Stimulated activated CD4-positive, alpha-beta T cell treated with anti-CD3 and anti-CD28 coated beads, Interleukin-4, amount 100 ng/mL, for 4 hours (primary cell): ENCODE measurements at places on chromosomes 7 and 10.

DNA sequence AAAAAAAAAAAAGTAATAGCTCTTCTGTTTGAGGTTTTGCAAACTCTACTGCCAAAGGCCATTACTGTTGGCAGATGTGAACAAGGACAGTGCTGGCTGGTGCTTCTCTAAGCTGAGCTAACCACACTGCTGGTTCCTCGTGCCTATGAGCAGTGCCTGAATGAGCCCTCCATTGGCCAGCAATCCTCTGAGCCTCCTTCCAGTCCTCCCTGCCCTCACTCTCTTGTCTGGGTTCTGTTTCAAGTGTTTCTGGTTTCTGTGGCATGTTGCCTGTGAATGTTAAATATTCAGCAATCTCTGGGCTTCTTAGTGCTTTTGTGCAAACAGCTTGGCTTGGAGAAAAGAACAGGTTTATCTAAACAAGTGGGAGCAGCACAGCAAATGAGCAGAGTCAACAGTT lies 161.3 kb upstream of the AUTS2 start:
- no peak for DNase-seq

DNA sequence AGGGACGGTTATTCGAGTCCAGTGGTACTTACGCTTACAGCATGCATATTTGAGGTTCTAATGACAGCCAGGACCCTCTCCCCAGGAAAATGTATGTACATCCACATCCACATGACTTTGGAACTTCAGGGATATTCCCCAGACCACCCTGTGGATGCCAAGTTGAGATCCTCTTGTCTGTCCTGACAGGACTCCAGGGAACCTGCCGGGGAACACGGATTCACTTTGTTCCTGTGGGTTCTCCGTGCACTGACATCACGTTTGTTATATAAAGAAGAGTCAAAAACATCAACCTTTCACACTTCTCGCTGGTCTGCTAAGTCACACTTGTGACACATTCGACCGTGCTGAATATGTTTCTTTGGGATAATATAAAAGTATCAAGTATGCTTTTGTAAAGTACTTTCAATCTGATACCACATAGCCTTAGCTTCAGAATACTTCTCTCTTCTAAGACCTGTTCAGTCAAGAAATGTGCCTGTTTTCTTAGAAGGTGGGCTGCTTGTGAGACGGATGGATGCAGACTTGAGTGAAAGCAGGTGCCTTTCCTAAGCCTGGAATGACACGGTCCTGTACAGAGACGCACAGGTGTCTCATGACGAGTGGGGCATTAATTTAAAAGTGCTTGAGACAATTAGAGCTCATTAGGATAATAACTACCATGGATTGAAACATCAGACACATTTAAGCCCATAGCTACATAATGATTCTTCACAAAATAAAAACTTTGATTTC lies 38.7 kb downstream of the CALML5 start:
- DNase-seq: no peak

DNA sequence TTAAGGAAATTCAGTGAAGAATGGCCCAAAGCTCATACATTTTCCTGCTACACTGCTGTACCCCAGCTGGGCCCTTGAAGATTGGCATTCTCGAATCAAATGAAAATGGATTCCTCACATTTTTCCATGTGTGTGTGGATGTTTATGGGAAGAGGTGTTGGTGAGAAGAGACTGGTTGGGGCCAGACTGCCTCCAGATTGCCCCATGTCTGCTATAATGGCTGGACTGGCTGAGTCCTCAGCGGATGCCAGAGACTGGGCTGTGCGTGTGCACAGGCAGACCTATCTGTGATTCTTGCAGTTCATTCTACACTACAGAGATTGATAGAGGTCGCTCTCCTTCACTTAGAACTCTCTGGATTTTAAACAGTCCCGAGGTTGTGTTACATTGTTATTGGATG lies 183.6 kb upstream of the GDF10 start:
- DNase-seq: no peak

- DNase-seq: no peak
Observed at GRCh38 chr7:143047326-143047725, 4.8 kb upstream of the OR6V1 start.

- no peak for DNase-seq
Observed at GRCh38 chr7:155227004-155227787, 70.5 kb upstream of the INSIG1 start.

DNA sequence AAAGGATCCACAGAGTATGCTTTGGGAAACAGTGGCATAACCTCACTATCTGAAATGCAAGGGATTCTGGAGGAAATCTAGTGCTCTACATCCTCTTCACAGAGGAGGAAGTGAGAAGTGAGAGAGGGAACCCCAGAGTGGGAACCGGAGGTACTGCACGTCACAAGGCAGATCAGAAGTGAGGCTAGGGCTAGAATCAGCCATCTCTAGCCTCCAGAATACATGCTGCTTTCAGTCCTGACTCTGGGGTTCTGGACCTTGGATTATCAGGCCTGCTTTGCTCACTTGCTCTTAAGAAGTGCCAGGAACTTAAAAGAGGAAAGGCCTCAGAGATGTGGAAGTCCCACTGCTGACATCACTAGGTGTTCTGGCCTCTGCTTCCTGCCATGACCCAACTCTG lies 25.7 kb downstream of the ZNF503 start:
- no peak for DNase-seq

DNA sequence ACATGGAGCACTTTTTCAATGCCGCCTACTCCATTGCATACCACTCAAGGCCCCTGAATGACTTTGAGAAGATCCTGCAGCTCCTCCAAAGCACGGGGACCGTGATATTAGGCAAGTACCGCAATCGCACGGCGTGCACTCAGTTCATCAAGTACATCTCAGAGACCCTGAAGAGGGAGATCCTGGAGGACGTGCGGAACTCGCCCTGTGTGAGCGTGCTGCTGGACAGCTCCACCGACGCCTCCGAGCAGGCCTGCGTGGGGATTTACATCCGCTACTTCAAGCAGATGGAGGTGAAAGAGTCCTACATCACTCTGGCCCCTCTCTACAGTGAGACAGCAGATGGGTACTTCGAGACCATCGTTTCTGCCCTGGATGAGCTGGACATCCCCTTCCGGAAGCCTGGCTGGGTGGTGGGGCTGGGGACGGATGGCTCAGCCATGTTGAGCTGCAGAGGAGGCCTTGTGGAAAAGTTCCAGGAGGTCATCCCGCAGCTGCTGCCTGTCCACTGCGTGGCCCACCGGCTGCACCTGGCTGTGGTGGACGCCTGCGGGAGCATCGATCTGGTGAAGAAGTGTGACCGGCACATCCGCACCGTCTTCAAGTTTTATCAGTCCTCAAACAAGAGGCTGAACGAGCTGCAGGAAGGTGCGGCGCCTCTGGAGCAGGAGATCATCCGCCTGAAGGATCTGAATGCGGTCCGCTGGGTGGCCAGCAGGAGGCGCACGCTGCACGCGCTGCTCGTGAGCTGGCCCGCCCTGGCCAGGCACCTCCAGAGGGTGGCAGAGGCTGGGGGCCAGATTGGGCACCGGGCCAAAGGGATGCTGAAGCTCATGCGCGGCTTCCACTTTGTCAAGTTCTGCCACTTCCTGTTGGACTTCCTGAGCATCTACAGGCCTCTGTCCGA lies 12.7 kb upstream of the ATP6V0E2 start:
- DNase-seq: no peak

- no peak for DNase-seq
Observed at GRCh38 chr7:43735403-43735801, 6.1 kb upstream of the COA1 start.

- no peak for DNase-seq
Observed at GRCh38 chr7:99027241-99027640, 116.7 kb downstream of the SMURF1 start.

DNA sequence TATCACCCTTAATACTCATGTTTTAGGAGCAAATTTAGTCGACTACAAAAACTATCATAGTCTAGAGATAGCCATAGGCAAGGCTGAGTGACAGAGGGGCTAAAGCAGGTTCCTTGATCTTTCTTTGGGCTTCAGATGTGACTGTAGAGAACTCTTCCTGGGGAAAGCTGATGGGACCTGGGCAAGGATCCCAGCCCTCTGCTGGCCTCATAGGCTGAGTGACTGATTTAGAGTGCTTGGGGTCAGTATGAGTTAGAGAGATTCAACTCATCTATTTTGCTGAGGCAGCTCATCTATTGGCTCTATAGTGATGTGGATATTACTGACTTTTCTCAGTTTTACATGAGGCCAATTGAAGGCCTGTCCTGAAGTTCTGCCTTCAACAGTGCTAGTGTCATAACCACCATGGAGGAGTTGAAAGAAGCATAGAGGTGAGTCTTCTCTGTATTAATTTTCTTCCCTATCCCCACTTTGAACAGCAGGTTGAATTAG lies 81.6 kb downstream of the SAMD9 start:
- DNase-seq: no peak

- DNase-seq: no peak
Observed at GRCh38 chr7:41928166-41928565, 225.3 kb upstream of the INHBA start.

DNA sequence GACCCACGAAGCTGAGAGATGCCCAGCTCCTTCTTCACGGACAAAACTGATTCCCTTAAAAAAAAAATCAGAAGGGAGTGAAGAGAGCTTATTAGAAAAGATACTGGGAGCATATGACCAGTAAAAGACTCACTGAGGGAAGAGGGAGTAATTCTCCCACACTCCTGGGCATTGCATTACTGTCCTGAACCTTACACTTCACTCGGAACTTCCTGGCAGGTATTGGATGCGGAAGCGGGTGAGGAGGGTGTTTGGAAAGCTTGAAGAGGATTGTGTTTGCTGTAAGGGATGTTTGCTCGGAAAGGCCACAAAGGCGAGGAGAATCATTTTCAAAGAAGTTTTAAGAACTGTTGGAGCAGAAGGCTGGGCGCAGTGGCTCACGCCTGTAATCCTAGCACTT lies 375 bp downstream of the HKDC1 start:
- DNase-seq: no peak

DNA sequence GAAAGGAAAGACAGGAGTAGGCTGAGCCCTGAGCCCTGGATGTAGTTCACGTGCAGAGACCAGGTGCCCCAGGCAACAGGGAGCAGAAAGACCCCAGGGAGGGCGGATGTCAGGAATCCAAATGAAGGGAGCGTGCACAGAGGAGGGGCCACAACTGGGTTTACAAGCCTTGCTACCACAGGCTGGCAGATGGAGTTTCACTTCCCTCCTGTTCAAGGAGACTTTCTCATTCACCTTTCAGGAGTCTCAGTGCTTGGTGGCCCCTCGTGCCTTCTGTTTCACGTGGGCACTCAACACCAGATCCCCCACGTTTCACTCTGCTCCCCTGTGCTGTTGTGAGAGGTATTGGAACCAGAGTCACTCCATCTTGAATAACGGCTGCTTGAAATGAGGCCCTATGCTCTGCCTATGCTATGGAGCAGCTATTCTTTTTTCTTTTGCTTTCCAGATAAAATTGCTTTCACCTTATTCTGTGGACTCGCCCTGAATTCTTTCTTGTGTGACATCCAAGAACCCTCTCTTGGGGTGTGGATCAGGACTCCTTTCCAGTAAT lies 601.4 kb upstream of the IGFBP3 start:
- no peak for DNase-seq

DNA sequence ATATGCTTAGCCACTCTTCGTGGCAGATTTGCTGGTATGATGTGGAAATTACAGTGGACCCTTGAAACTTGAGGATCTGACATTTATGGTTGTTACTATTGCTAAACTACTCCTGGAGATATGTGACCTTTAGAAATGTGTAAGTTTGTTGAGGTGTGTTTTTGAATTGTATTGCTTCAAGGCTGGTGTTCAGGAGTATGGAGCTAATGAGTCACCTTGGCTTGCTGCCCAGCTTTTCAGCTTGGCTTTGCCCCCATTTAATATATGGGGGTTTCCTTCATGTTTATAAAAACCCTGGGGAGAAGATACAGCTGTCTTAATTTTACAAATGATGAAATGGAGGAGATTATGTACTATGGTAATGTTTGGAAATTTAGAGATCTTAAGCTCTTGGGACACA lies 11.6 kb downstream of the HBP1 start:
- DNase-seq: peak; percentile 56

DNA sequence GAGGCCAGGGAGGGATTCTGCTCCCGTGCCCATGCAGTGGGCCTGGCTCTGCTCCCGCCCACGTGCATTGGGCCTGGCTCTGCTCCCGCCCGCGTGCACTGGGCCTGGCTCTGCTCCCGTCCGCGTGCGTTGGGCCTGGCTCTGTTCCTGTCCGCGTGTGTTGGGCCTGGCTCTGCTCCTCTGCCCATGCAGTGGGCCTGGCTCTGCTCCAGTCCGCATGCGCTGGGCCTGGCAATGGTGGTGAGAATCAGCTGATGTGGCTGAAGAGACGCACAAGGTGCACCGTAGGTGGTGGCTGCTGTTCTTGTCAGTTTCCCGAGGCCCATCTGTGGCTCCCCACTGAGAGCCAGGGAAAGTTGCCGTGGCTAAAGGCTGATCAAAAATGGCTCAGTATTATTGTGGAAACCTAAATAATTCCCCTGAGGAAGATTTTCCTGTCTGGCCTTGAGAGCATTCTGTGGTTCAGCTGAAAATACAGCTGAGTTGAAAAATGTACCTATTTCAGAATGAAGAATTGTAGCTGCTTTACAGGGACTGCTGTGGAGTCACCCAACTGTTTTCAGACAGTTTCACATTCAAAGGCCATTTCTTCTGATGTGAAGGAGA lies 572.4 kb downstream of the GLRX3 start:
- DNase-seq: no peak

DNA sequence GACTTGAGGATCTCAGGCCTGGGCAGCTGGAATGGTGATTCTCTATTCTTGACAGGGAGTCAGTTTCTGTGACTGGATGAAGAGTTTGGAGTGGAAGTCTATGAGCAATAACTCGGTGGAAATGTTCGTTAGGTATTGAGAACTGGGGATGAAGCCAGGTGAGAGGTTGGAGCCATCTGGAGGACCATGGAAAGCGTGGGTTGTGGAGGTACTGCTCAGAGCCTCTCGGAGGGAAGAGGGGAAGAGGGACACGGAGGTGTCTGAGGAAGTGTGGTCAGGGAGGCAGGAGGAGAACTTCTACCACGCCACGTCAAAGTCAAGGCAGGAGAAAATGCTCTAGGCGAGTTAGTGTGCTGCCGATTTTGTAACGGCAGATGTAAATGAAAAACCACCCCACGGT lies 430.7 kb downstream of the DPP6 start:
- DNase-seq: no peak

- DNase-seq: no peak
Observed at GRCh38 chr10:1498746-1499358, 238.5 kb downstream of the ADARB2 start.
